ENCODE measurements at places on chromosomes 11 and 22.

- DNase-seq = no peak
These were observed 4.6 kb downstream of the CD151 start for GRCh38 chr11:837189-837989.

DNA sequence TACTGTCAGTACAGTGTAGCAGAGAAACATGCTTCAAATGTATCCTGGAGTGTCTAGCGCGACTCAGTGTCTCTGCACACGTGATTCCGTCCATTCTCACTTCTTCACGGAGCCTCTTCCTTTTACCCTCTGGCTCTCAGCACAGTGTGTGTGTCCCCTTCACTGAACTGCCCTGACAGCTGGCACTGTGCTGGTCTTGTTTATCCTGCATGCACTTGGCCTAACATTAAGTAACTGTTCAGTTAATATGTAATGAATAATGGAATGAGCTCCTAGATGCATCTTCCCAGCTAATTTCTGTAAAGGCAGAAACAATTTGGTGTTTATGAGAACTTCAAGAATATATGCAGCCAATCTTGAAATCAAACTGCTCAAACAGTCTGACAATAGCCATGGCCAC, 44.4 kb downstream of the KMT5B start:
- DNase-seq = no peak

DNA sequence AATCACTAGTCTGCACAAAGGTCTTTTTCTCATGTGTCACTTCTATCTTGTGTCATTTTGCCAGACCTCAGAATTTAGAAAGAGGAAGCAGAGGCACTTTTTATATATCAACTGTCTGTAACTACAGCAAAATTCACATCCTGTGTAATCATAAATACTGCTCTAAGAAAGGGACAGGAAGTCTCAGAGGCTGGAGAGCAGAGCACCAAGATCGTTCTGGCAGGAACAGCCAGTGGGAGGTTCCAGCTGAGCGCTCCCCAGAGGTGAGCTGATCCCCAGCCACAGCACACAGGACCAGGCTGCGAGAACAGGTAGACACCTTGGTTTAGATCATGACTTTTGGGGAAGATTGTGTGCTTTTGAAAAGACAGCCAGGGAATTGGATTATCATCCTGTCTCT, at the start of gene MS4A7:
TSS of gene MS4A7 (plus strand) at position 179 of the 400 bp plus-strand sequence. CDS start 4,610 bp downstream, outside the sequence.
- no peak for DNase-seq

GRCh38 chr11:85718991-85719807, 33.2 kb upstream of the CCDC89 start:
- DNase-seq = peak; percentile 88

GRCh38 chr11:118277312-118277711, 13.2 kb upstream of the MPZL2 start:
- peak; percentile 17 for DNase-seq

DNA sequence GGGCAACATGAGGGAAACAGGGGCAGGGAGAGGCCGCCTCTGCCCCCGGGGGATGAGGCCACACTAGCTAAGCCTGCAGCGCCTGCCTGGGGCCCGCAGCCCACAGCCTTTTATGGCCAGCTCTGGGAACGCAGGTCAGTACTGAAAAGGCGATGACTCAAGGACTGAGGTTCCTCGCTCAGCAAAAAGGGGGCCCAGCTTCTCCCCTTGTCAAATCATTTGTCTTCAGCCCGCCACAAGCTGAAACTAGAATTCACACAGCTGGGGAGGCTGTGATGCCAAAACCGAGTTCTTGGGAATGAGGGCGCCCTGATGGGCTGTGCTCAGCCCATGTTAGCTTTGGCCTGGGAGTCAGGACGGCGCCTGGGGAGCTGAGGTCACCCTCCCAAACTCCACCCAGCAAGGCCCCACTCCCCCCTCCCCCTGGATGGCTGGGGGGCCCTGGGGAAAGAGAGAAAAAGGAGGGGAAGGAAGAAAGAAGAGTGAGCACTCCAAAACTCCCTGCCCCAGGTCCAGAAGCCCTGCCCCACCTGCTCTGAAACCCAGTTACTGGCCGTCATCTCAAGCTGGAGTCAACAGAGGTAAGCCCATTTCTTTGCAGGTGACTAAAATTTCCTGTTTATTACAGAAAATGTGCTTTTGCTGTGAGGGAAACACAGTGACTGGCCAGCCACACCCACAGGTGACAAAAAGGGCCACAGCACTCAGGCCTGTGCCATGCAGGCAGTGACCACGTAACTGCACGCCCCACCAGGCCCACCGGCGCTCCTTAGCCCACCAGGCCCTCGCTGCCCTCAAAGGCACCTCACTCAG, 13.7 kb downstream of the EHD1 start:
- DNase-seq = peak; percentile 89

DNA sequence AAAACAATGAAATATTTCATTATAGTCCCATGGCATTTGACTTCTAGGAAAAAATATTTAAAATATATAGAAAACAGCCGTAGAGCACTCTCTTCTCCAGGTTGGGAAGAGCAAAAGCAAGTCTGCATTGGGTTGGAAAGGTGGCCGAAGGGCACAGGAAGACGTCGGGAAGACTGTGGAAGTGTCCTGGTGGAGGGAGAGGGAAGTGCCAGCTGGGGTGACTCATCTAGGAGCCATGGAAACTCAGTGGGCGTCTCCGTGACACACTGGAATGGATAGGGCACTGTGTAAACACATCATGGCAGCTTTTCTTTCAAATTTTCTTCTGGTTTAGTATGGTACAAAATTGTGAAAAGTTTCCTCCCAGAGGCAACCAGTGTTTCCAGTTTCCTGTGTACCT, 12.7 kb downstream of the GTPBP1 start:
- DNase-seq = peak; percentile 62

DNA sequence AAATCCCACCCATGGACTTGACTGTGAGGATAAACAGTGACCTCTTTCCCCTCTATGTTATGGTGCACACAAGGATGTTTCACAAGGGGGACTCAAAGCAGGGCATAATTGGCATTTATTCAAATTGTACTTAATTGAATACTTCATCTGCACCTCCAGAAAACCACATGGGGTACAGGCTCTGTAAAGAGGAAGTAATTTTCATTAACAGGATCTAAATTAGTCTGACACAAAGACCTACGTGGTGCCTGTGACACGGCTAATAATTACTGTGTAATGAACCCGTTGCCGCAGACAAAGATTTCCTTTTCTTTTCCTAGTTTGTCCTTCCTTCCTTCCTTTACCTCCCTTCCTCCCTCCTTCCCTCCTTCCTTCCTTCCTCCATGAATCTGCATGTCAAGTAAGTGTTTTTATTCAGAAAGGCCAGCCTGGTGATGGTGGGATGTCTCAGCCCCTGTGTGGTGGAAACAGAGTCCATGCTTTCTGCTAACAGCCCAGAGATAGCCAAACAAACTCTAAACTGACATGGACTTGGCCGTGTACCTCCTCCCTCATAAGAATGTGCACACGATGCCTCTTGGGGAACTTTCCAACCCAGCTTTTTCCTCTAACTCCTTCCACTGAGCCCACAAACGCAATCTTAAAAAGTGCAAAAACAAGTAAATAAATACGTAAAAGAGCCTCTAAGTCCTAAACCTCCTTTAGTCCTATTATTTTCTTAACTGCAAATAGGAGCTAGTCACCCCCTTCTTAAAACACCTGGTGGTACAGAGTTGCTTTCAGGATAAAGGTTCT, 118.8 kb downstream of the INSC start:
- no peak for DNase-seq

DNA sequence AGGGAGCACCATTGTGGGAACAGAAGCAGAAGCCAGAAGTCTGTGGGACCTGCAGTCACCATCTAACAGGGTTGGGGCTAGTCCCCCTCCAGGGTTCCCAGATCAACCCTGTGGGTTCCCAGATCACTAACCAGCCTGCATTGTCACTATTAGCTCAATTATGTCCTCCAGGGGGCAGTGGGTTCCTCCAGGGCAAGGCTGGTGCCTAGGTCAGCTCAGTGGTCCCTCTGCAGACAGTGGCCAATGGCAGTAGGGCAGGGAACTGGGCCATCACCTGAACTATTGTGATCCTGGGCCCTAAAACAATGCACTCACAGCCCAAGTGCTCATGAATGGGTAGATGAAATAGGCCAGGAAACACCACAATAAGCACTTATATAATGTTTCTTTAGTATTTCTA, 18.8 kb upstream of the PRSS23 start:
- no peak for DNase-seq

- no peak for DNase-seq
These were observed 76.2 kb downstream of the GALNT18 start for GRCh38 chr11:11545285-11546275.

GRCh38 chr11:37442576-37442975, 844.5 kb upstream of the RAG2 start:
- no peak for DNase-seq

- DNase-seq = no peak
These were observed 6.6 kb downstream of the WT1 start for GRCh38 chr11:32428665-32429303.

- DNase-seq = peak; percentile 83
These were observed 29.5 kb upstream of the HIPK3 start for GRCh38 chr11:33227578-33228261.

Data from choroid plexus epithelial cell (primary cell).